Activated naive CD4-positive, alpha-beta T cell treated with anti-CD3 and anti-CD28 coated beads, Interleukin-2, amount 50 U/mL, for 72 hours (primary cell): ENCODE measurements at places on chromosomes 7 and 10. TPM values are rescaled to one million over a fixed set of nuclear protein-coding genes. Genes with fewer than 3 reads are reported as not detected.
A peak's percentile ranks its signal among the peaks of the same experiment; 100 is the strongest.

GRCh38 chr7:54014765-54015164 lies 527.4 kb upstream of the VSTM2A start:
- no peak for DNase-seq

- no peak for DNase-seq
Measured at GRCh38 chr7:130838738-130839137, 104.7 kb upstream of the KLF14 start.

DNA sequence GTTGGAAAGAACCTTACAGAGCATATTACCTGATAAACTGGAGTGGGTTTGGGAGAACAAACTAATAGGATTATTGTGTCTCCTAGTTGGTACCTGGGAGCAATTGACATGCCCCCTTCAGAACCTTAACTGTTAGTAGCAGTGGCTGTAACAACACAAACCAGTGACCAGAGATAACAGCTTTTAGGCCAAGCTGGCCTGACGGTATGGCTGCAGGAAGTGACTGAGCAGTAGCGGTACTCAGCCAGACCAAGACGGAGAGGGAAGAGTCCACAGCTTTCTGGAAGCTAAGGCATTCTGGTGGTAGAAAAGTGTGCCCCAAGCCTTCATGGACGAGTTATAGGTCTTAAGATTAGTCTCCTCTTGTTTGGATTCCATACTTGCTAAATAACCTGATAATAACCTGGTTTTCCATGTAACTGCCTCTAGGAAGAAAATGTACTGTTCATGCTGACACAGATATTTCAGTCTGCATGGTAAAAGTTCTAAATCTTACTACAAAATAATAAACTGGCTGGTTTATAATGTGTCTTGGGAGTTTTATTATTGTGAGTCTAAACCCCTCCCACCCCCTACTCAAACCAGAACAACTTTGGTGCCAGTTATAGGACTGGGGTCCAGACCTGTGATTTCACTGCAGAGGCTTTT lies 11.3 kb downstream of the NOLC1 start:
- no peak for DNase-seq

- DNase-seq = no peak
Measured at GRCh38 chr10:2777666-2778355, 289.5 kb upstream of the PFKP start.

GRCh38 chr10:22606164-22606614 lies 108.2 kb downstream of the PIP4K2A start:
- no peak for DNase-seq

DNA sequence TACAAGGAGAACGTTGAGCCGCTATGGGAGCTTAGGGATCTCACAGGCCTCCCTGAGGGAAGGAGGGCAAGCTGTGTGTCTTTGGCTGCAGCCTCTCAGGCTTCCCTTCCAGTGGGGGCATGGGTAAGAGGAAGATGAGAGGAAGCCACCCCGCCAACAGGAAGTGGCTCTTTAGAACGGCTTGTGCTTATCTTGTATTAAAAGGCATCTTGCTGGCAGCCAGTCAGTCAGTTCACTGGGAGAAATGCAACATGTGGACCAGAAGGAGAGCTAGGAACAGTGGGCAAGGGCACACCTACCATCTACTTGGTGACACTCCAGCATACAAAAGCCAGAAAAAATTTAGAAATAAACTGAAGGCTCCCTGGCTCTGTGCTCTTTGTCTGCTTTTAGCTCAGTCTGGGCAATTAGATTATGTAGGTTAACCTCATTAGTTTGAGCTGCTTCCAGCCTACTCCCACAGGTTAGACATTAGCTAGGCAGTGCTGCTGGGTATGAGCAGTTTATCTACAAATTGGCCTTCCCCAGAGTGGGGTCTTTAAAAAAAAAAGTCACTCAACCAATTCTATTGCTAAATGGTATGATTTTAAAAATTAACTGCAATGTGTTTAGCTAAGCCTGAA lies 595.9 kb downstream of the KCNMA1 start:
- peak; percentile 3 for DNase-seq

The AKR1C8 gene
- total RNA-seq = not detected

The PRXL2A gene
- total RNA-seq = 18.5 TPM

The GATAD1 gene
- total RNA-seq = 16.8 TPM

- DNase-seq = no peak
Measured at GRCh38 chr10:62577666-62578291, 203.6 kb downstream of the ZNF365 start.

DNA sequence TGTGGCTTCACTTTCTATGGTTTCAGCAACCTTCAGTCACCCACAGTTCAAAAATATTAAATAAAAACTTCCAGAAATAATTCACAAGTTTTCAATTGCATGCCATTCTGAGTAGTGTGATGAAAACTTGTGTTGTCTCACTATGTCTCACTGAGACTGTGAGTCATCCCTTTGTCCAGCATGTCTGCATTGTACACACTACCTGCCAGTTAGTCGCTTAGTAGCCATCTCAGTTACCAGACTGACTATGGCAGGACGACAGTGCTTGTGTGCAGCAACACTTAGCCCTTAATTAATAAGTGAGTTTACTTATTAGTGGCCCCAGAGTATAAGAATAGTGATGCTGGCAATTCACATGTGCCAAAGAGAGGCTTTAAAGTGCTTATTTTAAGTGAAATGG lies 22.5 kb downstream of the CCDC186 start:
- DNase-seq = no peak

The TMEM176B gene
- not detected for total RNA-seq

DNA sequence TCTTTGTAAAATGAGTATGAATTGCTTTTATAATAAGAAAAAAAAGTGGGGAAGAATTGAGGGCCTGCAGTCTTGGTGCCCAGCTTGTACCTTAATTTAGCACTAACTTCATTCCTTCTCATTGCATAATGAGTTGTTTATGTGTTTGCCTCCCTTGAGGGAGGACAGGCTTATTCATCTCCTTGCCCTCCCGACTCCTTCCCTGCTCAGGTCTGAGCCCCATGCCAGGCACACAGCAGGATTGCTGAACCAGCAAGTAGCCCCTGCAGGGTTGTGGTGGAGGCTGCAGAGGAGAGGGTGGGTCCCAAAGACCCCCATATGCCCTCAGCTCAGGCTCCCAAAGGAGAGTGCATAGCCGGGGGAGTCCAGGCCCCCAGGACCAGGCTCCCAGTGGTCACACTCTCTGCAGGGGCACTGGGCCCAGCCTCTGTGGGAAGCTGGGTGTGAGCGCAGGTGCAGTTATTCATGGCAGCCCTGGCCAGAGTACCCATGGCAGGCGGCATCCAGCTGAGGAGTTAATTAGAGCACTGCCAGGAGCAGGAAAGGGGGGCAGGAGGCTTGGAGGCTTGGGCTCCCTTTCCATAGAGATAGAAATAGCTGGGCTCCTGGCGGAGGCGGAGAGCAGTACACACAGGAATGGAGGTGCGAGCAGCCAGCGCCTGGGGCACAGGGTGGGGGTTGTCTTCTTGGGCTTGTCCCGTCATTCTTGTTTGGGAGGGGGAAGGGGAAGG lies 28.2 kb upstream of the GOLGA7B start:
- no peak for DNase-seq

DNA sequence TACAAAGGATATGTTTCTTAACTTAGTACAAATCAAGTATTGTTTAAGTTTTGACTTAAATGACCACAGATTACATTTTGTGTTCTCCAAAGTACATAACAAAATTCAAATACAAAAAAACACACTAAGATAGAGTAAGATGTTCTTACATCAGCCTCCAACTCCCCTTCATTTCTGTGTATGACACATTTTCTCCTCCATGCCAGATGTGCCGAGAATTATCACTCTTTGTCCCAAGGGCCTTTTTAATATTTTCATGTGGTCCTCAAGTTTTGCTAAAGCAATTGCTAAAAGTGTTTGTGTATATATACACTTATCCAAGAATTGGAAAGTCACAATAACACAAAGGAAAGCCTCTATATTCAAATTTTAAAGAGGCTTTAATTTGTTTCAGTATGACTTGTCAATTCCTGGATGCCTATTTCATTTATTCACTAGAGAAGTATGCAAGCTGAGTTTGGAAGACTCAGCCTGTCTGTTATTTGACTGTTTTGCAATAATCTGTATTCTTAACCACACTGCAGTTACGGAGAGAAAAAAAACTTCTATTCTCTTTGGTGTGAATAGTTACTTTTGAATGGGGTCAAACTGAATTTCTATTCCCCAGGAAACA lies 586.4 kb upstream of the SEMA3D start:
- DNase-seq = no peak

DNA sequence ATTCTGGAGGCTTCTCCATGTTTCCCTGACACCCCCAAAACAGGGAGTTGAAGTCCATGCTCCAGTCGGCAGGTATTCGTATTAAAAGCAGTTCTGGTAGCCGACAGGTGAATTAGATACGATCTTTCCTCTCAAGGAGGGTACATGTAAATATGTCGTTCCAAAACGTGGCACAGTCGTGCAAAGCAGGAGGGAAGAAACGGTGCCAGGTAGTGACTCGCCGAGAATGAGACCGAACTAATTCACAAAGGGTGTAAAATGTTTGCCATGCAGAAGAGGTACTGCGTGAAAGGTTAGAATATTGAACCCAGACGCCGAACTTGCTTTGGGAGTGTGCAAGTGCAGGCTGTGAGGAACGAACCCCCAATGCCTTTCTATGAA lies 483 bp downstream of the EDRF1 start:
- DNase-seq = no peak

DNA sequence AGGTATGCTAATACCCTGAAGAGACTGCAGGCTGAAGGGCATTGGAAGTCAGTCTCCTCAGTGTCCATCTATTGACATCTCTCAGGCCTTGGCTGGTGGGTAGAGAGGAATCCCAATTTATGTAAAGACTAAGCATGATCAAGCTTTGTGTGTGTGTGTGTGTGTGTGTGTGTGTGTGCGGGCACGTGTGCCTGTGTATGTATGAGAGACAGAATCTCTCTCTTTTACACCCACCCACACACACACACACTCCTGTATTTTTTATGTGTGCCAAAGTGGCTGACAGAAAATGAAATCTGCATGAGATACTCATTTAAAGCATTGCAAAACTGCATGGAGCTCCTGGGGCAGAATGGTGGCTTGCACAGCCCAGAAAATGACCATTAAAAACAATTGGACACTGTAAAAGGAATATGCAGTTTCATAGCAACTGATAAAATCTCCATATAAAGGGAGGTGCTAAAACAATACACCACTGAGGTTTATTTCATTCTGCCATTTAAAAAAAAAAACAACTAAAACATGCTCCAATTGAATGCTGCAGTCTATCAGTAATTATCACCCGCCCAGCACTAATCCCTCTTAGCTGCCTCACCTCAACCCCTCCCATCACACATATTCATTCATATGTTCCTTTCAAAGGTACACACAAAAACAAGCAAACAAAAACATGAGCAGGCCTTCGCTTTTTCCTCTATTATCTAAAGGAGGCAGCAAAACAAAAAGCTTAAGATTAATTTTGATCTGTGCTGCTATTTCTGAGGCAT lies 385.0 kb downstream of the KCNMA1 start:
- DNase-seq = no peak

The PDE6C gene
- not detected for total RNA-seq

GRCh38 chr7:13742126-13742525 lies 247.3 kb downstream of the ETV1 start:
- DNase-seq = no peak

DNA sequence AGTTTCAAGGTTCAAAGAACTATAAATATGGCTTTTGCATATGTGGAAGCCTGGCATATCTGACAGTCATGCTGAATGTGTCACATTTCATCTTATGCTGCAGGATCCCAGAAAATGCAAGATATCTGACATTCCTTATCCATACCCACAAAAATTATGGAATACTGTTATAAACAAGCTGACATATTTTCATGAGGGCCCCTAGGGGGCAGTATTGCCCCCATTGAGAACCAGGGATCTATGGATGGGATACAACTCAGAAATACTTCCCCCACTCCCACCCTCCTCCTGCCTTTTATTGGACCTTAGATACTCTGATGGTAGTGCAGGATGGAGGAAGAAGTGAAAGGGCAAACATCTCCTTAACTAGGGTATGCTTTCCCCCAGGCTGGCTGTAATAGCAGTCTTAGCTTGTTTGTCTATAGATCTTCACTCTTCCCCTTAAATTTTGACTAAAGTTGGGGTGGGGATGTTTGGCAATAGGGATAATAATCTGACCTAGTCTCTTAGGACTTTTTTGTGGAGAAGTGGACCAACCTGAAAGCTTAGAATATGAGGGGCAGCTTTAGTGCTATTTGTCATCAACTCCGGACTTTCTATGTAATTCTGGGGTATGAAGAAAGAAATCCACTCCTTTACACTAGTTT lies 3.5 kb upstream of the GNGT1 start:
- no peak for DNase-seq

The ARHGAP12 gene
- 4.8 TPM for total RNA-seq

The PANK1 gene
- 4.4 TPM for total RNA-seq

GRCh38 chr10:47294057-47294456 lies 5.9 kb upstream of the GDF10 start:
- DNase-seq = no peak
